GM12865 (cell line): ENCODE measurements at places on chromosomes 4 and X.

- DNase-seq: peak; percentile 5
Observed at GRCh38 chrX:131262738-131263679, 26.1 kb downstream of the IGSF1 start.

GRCh38 chr4:188975271-188975670 lies 836.0 kb downstream of the TRIML1 start:
- no peak for DNase-seq

DNA sequence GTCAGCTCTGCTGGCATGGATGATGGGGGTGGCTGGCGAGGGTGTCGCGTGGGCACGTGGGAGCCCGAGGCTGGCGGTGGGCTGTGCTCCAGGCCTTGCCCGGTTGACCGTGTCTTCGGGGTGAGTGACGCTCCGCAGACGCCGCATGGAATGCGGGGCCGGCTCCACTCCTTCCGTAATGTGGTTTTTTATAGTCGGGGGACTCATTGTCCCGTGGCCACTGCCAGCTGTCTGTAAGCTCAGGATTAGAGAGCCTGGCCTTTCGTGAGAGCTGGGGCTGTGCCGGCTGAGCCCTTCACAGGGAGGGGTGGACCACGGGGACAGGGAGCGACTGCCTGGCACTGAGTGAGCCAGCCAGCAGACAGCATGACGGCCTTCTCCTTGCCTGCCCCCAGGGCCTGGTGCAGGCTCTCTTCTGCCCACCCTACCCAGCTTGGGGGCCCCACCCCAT lies 20.4 kb downstream of the DOK7 start:
- DNase-seq: no peak

- DNase-seq: no peak
Observed at GRCh38 chr4:152265149-152265621, 270.7 kb downstream of the FBXW7 start.

DNA sequence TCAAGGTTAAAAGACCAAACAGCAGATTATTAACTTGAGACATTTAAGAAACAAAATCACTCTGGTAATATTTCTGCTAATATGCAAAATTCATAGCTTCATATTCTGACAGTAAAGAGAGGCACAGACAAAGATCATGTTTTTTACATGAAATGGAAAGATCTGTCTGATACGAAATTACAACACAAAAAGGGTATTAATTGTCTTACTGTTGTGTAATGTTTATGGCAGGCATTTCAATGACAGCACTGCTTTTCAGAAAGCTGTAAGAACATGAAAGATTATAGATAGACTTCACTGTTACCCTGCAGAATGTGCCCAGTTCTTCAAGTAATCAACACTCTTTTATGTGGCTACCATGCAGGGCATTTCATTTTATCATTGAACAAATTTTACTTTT lies 15.4 kb downstream of the DCHS2 start:
- no peak for DNase-seq

GRCh38 chrX:133992882-133993281 lies 7.5 kb upstream of the GPC3 start:
- no peak for DNase-seq

DNA sequence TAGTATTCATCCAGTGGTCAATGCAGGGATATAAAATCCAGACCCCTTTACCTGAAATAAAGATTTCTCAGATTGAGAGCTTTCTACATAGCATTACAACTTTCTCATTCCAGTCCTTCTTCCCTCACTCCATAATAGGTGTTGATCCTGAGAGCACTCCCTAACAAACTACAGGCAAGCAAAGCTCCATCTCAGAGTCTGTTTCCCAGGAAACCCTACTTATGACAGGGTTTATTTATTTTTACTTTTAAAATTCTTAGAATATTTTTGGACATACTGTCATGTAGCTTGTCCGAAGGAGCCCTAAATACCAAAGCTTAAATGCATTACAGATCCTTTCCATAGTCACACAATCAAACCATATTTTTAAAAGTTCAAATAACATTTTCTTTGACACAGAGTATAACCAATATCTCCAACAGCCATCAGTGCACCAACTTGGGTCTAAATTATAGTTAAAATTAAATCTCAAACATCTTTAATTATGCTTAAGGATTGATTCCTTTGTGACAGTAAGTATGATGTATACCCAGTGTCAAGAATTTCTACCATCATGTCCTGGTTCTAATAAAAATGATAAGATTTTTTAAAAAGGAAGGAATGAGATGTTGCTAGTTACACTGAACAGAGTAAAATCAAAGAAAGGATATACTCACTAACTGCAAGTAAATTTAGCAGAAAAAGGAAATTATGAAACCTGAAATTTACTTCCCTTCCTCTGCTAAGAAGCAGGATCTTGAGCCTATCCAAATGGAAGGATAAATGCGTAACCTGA lies 580.4 kb upstream of the ADGRL3 start:
- DNase-seq: no peak

- DNase-seq: peak; percentile 30
Observed at GRCh38 chrX:15468036-15468435, 25.1 kb downstream of the PIR start.

- DNase-seq: no peak
Observed at GRCh38 chrX:33211356-33212260, at the start of gene DMD. DMD (minus strand) TSS chrX:33211549; CDS start chrX:33211312, 237 bp downstream.

- DNase-seq: no peak
Observed at GRCh38 chr4:76702440-76703122, 195.4 kb downstream of the SOWAHB start.

GRCh38 chrX:115913575-115913974 lies 257.0 kb upstream of the AGTR2 start:
- peak; percentile 18 for DNase-seq

GRCh38 chrX:134362560-134363089 lies 97.3 kb upstream of the HPRT1 start:
- DNase-seq: peak; percentile 14

- DNase-seq: no peak
Observed at GRCh38 chr4:25956260-25956659, 42.2 kb downstream of the SMIM20 start.

GRCh38 chr4:154942176-154942575 lies 161.1 kb downstream of the RBM46 start:
- DNase-seq: no peak

DNA sequence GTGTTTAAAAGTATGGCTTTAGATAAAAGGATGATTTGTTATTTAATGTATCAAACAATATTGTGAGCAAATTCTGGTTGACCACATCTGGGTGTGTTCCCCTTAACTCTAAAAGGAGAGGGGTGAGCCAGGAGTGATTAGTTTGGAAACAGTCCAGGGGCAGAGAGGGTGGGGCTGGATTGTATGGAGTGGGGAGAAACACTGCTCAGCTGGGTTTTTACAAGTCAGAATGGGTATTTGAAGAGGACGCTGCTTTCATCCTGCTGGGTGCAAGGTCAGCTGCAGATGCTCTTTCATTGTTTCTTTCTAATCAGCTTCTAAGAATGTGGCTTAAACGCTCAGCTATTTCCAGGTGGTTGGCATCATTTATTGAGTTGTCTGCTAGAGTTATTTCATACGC lies 82.8 kb upstream of the LIMCH1 start:
- DNase-seq: no peak

GRCh38 chr4:21092531-21092930 lies 392.3 kb downstream of the PACRGL start:
- no peak for DNase-seq

DNA sequence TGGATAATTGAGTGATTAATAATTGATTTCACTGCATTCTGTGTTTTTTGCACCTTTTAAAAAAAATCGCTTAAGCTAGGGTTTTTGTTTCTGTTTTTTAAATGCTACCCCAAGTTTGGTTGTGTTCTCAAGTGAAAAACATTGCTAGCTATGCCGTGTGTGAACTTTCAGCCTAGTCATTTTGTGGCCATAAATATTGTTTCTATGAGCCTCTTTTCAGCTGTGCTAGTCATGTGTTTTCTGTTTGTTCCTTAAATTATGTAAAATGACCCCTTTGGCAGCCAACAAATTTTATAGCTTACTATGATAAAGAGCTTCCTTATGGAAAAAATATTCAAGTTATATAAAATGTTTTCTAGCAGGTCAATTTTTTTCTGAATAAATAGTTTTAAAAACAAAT lies 59.1 kb downstream of the GALNT7 start:
- no peak for DNase-seq

GRCh38 chr4:22090661-22091351 lies 142.2 kb upstream of the KCNIP4 start:
- DNase-seq: no peak

GRCh38 chr4:74682567-74683359 lies 111.6 kb downstream of the BTC start:
- DNase-seq: peak; percentile 9

- no peak for DNase-seq
Observed at GRCh38 chrX:21875013-21875412, 19.2 kb downstream of the YY2 start.

DNA sequence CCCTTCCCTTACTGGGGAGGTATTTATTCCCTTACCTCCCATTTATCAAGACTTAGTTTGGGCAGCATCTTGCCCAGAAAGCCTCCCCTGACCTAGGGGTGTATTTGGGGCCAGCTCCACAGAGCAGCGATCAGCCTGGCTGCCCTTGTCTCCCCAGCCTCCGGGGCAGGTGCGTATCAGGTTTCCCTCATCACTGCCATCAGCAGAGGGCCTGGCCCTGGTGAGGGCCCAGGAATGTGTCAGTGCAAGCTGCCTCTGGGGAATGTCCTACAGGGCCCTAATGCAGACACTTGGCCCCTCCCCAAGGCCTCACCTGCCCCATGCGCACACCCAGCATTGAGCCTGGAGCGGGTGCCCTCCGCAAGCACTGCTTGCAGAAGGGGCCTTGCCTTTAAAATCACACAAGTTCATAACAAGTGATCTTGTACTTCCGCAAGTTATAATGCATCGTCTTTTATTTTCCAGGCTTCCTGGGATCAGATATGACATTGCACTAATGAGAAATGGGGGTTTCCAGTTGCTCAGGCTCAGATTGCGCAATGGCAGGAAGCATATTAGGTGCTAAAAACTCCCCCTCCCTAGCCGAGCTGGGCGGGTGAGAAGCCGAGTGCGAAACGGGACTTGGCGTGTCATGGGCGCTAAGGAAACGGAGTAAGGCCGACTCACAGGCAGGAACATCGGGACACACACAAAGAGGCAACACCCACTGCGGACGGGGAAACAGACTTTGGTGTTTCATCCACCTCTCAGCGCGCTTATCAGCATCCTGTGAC lies 25.4 kb upstream of the AFAP1 start:
- peak; percentile 59 for DNase-seq

- peak; percentile 70 for DNase-seq
Observed at GRCh38 chr4:74311696-74312313, 3.5 kb downstream of the EPGN start.

DNA sequence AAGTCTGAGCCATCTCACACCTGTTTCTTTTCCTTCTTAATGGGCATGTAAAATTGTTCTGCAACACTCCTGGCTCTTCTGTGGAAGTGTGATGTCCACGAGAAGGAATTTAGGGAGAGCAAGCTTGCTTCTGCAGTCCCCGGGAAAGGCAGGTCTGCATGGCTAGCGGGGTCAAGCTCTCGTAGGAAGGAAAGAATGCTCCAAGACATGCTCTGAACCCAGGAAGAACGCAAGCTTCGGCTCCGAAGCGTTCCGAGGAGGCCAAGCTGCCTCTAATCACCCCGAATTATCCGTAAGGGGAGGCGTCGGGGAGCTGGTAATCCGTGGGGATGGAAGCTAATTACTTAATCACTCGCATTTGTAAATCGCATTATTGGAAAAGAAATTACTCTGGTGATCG lies 177.7 kb downstream of the CRLF2 start:
- DNase-seq: no peak

DNA sequence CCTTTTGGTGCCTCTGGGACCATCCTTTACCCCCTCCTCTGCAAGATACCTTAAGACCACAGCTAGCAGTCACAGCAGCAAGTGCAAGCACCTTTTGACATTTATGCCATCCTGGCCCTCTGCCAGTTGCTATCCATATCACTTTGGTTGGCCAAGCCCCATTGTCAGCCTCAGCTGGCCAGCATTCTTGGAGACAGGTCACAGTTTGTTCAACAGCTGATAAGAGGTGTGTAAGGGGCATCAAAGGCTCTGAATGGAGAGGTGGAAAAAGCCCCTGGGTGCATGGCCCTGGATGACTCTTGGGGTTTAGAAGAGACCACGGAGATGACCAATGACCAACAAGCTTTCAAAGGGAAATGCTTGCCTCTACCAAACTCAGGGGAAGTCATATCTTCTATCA lies 133.6 kb upstream of the MAMLD1 start:
- no peak for DNase-seq

- DNase-seq: peak; percentile 71
Observed at GRCh38 chr4:105215609-105216313, 69.1 kb downstream of the TET2 start.

- no peak for DNase-seq
Observed at GRCh38 chr4:4987656-4988055, 31.6 kb downstream of the CYTL1 start.

- DNase-seq: no peak
Observed at GRCh38 chr4:37562592-37562991, 123.6 kb downstream of the RELL1 start.

DNA sequence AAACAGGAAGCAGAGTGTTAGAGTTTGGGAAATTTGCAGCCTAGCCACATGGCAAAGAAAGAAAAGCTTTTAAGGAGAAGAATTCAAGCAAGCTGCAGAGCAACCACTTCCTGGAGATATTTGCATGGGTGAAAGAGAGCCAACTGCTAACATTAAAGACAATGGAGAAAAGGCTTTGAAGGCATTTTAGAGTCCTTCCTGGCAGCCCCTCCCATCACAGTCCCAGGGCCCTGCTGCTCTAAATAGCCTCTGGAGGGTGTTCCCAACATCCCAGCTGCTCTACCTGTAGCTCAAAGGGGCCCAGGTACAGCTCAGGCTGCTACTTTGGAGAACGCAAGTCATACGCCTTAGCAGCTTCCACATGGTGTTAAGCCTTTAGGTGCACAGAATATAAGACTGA lies 235.9 kb upstream of the FMR1 start:
- DNase-seq: no peak

GRCh38 chrX:155514225-155514624 lies 55.8 kb upstream of the F8A3 start:
- DNase-seq: no peak

DNA sequence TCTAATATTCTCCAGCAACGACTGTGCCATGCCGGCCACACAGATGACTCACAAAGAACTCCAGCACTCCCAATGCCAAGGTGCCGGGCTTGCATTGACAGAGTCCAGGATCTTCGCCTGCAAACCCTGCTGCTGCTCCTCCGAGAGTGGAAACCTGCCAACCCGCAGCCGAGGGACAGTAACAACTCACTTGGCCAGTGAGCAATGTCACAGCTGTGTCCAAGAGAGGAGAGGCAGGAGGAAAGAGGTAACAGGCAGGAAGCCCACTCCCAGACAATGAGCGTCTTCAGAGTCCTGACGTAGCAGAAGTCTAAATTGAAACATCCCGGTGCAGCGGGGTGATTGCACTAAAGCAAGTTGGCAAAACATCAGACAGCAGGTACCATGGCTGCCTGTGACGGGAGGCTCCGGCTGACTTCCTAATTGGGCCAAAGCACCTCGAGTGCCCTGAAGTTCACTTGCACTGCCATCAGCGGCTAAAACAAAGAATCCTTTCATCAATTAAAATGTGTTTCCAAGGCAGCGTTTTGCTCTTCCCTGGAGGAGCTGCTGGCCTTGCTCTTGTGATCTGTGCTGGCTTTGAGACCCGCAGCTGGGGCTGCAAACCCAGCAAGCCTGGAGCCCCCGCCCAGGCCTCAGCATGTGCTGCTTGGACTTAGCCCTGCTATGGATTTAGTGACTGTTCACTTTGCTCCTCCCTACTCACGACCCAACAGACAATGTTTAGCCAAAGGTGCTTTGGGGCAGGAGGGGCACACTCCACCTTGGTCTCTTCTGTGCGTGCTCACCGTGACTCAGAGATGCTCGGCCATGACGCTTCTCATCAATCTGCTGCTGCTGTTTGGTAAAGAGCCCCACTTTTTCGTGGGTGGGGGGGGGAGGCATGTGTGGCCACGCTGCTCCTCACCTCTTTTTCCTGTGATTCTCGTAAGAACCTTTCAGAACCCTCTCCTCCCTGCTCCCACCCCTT lies 36.5 kb downstream of the DCTD start:
- no peak for DNase-seq
